Stimulated activated CD8-positive, alpha-beta memory T cell treated with anti-CD3 and anti-CD28 coated beads, Interleukin-4, amount 100 ng/mL, for 4 hours (primary cell): ENCODE measurements at places on chromosomes 12 and 14.

GRCh38 chr12:52125476-52125900 lies 46.0 kb downstream of the SMIM41 start:
- DNase-seq = no peak

DNA sequence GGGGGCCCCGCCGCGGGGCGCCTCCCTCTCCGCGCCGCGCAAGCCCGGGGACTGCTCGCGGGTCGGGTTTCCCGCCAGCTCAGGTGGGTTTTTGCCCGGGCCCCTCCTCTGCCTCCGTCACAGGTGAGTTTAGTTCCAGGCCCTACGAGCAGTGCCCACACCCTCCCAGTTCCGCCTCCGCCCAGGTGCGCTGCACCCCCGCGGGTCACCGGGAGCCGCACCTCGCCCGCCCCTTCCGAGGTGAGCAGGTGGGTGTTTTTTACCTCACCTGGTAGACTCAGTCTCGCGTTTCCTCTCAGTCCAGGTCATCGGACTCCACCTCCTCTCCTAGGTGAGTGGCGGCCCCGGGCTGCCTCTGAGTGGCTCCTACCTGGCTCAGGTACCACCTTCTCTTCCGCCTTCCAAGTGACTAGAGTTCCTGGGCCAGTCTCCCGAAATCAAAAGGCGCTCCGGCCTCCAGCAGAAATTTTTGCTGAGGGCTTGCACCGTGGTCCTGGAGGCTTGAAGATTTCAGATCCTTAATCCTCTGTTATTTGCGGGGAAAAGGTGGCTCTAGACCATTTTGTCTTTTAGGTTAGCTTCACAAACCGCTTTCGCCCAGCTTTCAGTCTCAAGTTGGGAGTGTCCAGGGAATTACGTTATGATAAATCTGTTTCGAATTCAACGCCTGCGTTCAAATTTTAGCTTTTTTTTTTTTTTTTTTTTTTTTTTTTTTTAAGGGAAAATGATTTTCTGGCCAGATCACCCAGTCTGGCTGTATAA lies at the start of gene TMEM30B:
Gene TMEM30B, minus strand, starts transcription at position 153 of the 762 bp plus-strand sequence. CDS start 191 bp downstream, outside the sequence.
- no peak for DNase-seq

- no peak for DNase-seq
These were observed 985.3 kb upstream of the FLRT2 start for GRCh38 chr14:84544486-84545131.

DNA sequence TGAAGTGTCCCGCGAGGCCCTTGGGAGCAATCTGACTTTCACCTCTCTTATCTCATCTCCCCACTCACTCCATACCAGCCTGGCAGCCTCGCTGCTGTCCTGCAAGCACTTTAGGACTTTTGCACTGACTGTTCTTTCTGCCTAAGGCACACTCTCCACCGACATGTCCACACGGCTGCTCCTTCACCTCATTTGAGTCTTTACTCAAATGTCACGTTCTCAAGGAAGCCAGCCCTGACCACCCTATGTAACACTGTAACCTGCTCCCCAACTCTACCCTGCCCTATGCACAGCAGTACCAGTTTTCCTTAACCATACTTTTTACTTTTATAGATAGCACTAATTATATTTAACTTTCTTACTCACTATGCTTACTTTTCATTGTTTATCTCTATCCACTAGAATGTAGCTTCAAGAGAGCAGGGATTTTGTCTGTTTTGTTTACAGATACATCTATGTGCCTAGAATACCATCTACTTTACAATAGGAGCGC lies 32.0 kb downstream of the PRKD1 start:
- DNase-seq = no peak

- DNase-seq = no peak
These were observed 899 bp upstream of the COL2A1 start for GRCh38 chr12:48005001-48005749.

DNA sequence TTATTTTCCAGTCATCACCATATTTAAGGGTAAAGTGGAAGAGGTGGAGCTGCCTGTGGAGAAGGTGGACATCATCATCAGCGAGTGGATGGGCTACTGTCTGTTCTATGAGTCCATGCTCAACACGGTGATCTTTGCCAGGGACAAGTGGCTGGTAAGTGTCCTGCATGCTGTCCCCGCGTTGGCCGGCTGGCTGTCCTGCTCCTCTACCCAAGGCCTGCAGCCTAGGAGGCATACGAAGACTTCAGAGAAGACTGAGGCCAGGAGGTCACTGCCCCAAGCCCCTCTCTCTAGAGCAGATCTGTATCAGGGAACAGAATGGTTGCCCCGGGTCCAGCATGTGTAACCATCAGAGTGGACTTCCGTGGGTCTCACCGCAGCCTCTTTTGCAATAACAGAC lies 77.7 kb downstream of the PRMT8 start:
- no peak for DNase-seq

GRCh38 chr14:64726585-64726890 lies 22.3 kb downstream of the PLEKHG3 start:
- no peak for DNase-seq

GRCh38 chr14:89060191-89060590 lies 235.7 kb downstream of the TTC8 start:
- DNase-seq = no peak

- no peak for DNase-seq
These were observed 8.1 kb upstream of the RIMKLB start for GRCh38 chr12:8689681-8690080.
